Ascending aorta (tissue), 2 donors: ENCODE measurements at places on chromosomes 5 and 9. TPM values are rescaled to one million over a fixed set of nuclear protein-coding genes. Genes with fewer than 3 reads are reported as not detected.

DNA sequence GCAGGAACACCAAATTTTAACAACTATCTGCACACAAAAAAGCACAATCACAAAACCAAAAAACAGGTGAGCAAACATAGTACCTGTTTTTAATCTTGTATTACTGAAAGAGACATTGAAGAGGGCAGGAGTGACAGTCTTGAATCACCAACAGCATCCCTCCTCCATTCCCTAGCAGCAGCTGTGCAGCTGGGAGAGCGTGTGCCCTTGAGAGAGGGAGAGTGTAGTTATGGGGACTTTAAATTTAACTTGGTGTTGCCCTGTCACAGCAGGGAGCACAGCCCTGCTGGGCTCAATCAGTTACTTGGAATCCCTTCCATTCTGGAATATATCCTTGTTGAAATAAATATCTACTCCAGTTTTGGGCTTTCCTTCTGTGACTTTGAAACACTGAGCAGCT is 1938.7 kb upstream of the NUDT12 start:
- no peak for DNase-seq

Gene SCGB3A2
- total RNA-seq: not detected

DNA sequence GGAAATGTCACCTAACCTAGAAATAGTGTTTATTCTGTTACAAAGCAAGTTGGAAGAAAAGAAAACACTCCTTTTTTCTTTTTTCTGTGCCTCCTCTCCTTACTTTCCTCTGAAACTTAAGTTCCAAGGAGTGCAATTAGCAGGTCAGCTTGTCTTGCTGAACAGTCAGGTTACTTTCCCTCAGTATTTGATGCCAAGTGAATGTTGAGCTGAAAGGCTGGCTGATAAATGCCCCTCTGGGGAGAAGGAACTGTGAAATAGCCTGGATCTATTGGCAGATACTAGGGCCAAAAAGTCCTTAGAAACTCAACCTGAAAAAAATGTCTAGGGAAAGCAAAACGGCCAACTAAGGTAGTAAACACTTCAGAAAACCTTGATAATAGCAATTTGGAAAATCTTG is 43.6 kb downstream of the GRIA1 start:
- no peak for DNase-seq

GRCh38 chr9:104028827-104029226 is 65.3 kb upstream of the SMC2 start:
- DNase-seq: no peak

Gene ADAMTS12
- total RNA-seq: 1.4 TPM

Gene CNTRL
- 8.5 TPM for total RNA-seq

Gene AMACR
- 1.3 TPM for total RNA-seq

- DNase-seq: no peak
Observed at GRCh38 chr9:89929315-89929672, 324.5 kb downstream of the GADD45G start.

Gene GALNT10
- 52.3 TPM for total RNA-seq

Gene SPATA31D4
- not detected for total RNA-seq

DNA sequence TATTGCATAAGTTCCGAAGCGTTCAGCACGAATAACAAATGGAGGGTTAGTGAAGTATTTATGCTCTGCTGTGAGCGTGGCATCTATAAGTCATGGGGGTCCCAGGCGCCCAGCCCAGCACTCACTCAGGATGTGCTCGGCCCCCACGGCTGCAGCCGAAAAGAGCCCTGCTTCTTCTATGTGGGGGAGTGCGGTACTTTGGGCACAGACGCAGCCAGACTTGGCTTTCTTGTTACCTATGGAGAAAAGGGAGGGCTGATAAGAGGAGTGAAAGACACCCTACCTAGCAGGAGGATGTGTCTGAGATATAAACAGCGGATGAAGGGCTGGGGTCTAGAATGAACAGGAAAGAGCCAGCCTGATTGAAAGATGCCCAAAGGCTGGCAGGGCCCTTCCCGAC is 51.4 kb downstream of the MRPL36 start:
- no peak for DNase-seq

DNA sequence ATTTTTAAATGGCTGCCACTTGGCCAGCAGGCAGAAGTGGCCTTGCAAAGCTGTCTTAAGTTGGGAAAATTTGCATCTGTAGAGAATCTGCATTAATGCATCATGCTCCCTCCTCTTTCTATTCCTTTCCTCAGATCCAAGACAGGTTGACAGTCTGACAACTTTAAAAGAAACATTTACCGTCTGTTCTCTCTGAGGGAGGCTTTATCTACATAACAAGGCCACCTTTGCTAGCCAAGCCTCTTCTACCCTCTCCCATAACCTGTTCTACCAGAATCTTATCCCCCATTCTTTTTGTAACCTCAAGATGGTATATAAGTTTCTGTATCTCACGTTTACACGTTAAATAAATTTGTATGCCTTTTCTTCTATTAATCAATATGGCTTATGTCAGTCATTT is 271.9 kb downstream of the OSTF1 start:
- no peak for DNase-seq

Gene RC3H2
- total RNA-seq: 25.1 TPM

Gene PSD2
- total RNA-seq: not detected

DNA sequence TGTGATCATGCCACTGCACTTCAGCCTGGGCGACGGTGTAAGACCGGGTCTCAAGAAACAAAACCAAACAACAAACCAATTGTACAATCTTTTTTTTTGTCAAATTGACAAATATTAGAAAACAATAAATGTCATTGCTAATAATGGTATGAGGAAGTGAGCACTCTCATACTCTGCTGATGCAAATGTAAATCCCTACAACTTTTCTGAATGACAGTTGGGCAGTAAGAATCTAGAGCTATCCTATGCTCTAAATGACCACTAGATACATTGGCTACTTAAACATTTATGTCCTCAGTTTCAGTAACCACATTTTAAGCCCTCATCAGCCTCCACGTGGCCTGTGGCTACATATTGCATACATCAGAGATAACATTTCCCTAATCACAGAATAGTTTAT is 256.2 kb downstream of the FER start:
- DNase-seq: no peak

GRCh38 chr5:134403951-134404350 is 7.7 kb downstream of the CDKN2AIPNL start:
- DNase-seq: no peak

DNA sequence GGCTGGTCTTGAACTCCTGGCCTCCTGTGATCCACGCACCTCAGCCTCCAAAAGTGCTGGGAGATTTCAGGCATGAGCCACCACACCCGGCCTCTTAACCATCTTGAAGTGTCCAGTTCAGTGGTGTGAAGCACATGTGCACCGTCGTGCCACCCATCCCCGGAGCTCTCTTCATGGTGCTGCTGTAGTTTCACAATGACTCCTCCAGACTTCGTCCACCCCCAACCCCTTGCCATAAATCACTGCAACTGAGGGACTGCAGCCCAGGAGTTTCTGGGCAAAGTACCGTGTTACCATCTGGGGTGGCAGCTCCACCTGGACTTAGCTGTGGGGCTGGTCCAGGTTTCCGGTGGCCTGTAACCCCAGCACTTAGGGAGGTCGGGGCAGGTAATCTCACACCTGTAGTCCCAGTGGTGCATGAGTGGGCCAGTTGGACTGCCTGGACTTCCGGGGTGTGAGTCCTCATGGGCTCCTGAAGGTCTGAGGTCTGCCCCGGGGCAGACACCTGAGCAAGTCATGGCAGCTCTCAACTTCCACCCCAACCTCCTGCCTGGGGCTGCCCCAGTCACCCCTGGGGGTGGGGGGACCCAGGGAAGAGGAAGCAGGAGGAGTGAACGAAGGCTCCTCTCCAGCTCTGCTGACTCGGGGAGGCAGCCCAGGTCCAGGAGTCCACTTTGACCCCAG is 6.6 kb upstream of the N4BP3 start:
- no peak for DNase-seq
